Activated T-cell treated with anti-CD3 and anti-CD28 coated beads for 48 hours (primary cell): ENCODE measurements at places on chromosomes 5 and 9.
A peak's percentile ranks its signal among the peaks of the same experiment; 100 is the strongest.

- DNase-seq, result no peak
Measured at GRCh38 chr9:7176561-7176960, 418.8 kb downstream of the KDM4C start.

DNA sequence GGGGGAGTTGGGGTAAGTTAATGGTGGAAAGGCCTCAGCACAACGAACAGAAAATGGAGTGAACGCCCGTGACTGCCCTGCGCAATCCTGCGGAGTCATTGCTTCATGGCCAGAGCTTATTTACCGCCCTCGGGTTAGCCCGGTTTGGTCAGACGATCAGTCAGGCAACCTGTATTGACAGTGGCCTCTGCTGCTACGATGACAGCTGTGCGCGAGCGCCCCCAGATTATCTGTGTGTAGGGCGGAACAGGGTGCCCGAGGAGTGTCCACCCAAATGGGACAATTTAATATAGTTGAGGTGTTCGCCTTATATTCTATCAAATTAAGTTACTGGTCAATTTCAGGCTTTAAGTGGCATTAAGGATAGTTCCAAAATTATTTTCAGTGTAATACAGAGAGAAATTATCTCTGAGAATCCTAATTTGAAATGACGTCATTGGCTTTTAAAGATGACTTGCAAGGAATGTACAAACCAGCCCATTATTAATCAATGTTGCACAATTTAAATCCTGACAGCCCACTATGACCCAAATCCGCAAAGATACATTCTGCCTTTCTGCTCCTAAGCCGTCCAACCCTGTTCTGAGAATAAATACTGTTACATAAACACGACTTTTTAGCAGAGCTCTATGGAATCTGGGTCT, 879 bp upstream of the UBQLN1 start:
- peak; percentile 27 for DNase-seq

GRCh38 chr5:60444661-60445360, 255.2 kb downstream of the DEPDC1B start:
- DNase-seq, result no peak

- DNase-seq, result no peak
Measured at GRCh38 chr9:107780960-107781359, 291.4 kb upstream of the KLF4 start.

DNA sequence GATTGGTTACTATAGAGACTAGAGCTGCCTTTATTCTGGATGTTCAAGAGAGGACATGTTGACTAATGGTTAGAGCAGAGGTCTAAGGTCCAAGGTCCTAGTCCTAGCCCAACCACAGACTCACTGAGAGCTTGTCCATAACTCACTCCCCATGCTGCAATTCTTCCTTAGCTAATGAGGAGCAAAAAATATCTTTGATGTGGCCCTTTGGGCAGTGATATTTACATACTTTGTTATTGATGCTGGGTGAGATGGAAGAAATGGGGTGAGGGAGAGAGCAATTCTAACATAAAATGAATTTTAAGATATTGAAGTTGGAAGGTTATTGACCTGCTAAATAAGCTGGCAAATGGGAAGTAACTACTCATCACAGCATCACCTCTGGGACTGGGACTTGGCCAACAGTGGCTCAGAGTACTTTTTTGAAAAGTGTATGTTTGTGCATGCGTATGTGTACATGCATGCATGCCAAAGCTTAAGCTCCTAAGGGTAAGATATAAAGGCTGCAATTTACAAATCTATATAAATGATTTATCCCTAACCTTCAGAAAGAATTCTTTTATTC, 58.0 kb upstream of the ANKRD55 start:
- DNase-seq, result no peak

DNA sequence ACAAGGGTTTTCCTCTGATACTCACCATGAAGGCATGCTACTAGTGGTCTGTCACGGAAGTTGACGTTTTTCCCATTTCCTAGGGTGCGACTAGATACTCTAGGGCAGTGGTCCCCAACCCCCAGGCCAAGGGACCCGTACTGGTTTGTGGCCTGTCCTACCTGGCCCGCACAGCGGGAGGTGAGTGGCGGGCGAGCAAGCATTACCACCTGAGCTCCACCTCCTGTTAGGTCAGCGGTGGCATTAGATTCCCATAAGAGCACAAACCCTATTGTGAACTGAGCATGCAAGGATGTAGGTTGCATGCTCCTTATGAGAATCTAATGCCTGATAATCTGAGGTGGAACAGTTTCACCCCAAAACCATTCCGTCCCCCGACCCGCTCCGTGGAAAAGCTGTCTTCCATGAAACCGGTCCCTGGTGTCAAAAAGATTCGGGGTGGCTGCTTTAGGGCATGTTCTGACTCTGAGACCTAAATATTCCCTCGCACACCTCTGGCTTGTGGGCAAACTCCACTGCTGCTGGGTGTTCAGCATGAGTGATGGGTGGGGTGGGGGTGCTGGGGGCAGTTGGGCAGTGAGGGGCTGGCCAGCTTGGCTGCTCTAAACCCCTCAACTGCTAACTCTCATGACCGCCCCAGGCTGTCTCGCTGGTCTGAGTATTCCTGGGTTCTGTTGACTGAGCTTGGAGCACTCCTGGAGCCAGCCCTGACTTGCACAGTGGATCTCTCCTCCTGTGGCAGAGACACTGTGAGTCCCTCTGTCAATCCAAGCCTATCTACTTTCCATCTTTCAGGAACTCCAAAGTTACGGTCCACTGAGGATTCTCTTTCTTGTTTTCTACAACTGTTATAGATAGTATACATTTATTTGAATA, 78.3 kb upstream of the NEK6 start:
- no peak for DNase-seq

GRCh38 chr9:96008502-96009222, 133.2 kb downstream of the ERCC6L2 start:
- no peak for DNase-seq

- no peak for DNase-seq
Measured at GRCh38 chr5:122054266-122054665, 23.8 kb downstream of the LOX start.

GRCh38 chr9:69086312-69086711, 50.8 kb downstream of the FXN start:
- DNase-seq, result no peak

GRCh38 chr5:62341783-62342475, 35.9 kb downstream of the KIF2A start:
- peak; percentile 11 for DNase-seq

GRCh38 chr5:170818232-170818631, 34.7 kb downstream of the GABRP start:
- no peak for DNase-seq

DNA sequence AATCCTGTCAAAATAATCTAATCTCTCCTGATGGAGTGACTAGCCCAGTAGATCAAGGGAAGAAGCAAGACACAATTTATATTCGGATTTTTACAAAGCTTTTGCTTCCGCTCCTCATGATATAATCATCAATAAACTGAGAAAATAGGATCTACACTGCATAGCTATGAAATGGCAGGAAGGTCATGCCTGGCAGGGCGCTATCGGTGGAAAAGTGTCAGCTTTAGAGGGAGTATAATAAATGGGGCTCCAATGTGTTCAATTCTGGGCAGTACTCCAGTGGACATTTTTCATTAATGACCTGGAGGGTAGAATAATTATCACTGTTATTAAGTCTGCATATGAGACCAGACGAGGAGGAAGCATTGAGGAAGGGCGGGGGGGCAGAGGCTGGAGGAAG, 1013.3 kb upstream of the DMAC1 start:
- DNase-seq, result no peak

DNA sequence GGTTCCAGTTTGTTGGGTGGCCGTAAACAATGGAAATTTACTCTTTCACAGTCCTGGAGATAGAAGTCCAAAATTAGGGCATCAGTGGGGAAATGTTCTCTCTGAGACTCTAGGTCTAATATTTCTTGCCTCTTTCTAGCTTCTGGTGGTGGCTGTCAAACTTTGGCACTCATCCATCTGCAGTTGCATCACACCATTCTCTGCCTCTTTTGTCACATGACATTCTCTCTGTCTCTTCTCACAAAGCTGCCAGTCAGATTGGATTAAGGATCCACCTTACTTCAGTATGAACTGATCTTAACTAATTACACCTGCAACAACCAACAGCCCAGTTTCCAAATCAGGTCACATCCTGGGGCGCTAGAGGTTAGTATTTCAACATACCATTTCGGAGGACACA, 222.9 kb upstream of the FTMT start:
- no peak for DNase-seq

- no peak for DNase-seq
Measured at GRCh38 chr9:37163299-37163698, 42.9 kb downstream of the ZCCHC7 start.

- DNase-seq, result no peak
Measured at GRCh38 chr9:132609829-132610228, 27.4 kb downstream of the BARHL1 start.

DNA sequence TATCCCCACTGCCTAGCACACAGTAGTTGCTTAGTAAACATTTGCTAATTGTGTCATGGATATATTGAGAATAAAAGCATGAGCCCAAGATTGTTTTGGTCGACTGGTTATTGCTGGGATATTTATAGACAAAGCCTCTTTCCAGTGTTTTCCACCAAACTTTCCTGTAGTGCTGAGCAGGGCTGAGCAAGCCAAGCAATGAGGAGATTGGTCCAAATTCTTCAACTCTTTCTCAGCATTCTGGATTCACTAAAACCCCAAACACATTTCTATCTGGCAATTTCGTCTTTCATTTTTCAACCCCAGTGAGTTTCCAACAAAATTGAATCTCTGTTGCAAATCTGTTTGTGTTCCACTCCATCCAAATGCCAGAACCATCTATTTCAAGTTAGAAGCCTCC, 31.9 kb upstream of the TARS1 start:
- no peak for DNase-seq

DNA sequence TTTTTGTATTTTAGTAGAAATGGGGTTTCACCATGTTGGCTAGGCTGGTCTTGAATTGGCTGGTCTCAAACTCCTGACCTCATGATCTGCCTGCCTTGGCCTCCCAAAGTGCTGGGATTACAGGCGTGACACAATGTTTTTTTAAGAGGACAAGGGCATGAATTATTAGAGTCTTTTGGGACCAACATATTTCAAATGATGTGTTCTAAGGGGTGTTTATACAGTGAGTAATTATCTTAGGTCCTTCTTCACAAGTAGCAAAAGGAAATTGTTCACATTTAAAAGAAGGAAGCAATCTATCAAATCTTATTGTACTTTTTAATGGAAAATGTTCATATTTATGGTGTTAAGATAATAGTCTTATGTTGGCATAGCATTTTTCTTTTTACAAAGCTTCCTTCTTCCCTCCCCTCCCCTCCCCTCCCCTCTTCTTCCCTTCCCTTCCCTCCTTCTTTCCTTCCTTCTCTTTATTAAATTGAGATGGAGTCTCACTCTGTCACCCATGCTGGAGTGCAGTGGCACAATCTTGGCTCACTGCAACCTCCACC, 6.7 kb downstream of the GNG10 start:
- DNase-seq, result no peak

- DNase-seq, result no peak
Measured at GRCh38 chr5:83924171-83924570, 203.5 kb upstream of the HAPLN1 start.

- DNase-seq, result no peak
Measured at GRCh38 chr9:86807367-86807976, 139.8 kb downstream of the GAS1 start.

DNA sequence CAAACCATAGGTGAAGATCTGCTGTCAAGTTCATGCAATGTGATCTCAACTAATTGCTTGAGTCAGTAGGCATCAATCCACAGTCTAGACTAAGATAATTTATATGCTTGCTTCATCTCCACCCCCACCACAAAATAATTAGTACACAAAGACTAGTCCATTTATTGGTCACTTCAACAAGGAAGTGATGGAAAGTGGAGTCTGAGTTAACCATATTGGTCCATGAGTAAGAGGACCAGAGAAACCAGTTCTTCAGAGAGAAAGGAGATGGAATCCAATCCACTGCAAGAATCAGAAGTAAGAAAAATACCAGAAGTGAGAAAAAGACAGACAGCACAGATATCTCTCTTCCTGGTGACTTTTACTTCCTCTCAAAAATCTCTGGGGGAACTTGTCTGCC, 366.5 kb downstream of the CHSY3 start:
- DNase-seq, result no peak

- DNase-seq, result no peak
Measured at GRCh38 chr5:81146031-81146430, 87.1 kb upstream of the CKMT2 start.

DNA sequence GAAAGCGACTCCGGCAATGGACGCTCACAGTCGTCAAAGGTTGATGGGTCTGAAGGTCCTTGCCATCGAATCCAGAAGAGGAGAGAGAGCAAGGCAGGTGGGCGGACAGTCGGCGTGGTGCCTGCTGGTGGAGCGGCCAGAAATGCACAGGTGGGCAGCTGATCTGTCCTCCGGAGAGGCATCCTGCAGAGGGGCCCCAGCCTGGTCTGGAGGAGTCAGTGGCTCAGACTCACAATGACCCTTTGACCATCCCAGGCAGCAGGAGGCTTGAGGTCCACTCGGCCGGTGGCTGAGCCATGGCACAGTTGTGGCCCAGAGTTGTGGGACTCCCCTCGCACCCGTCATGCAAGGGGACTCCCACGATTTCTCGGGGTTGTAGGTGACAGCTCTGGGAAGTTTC, 34.4 kb upstream of the FCN2 start:
- no peak for DNase-seq

DNA sequence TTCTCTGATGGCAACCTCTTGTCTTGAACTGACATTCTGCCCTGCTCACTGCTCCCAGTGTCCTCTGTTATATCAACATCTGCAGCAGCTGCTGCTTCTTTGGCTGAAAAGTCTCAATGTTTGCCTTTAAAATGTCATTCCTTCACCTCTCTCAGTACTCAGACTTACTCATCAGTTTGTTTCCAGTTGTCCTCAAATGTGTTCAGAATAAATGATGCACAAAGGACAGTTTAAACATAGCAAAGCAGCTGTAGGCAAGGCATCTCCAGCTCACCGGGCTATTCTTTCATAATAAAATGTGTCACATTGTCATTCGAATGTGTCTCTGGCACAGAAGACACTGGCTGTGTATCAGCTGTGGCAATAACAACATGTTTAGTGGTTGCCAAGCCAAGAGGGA, 590.9 kb upstream of the ZNF608 start:
- DNase-seq, result no peak

DNA sequence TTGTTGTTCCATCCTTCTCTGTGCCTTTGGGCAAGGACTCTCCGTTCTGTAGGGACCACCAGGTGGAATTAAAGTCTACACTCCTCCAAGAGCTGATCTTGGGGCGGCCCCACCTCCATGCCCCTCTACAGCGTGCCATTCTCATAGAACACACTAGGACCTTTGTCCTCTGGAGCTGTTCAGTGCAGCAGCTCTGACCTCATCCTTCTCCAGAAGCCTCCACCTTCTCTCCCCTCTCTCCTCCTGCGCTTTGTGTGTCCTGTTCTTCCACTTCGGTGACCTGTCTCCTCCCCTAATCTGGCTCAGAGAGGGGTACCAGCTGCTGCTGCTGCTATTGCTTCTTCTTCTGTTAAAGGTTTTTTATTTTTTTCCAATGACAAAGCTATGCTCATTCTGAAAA, 1.8 kb upstream of the MACROH2A1 start:
- DNase-seq, result no peak

DNA sequence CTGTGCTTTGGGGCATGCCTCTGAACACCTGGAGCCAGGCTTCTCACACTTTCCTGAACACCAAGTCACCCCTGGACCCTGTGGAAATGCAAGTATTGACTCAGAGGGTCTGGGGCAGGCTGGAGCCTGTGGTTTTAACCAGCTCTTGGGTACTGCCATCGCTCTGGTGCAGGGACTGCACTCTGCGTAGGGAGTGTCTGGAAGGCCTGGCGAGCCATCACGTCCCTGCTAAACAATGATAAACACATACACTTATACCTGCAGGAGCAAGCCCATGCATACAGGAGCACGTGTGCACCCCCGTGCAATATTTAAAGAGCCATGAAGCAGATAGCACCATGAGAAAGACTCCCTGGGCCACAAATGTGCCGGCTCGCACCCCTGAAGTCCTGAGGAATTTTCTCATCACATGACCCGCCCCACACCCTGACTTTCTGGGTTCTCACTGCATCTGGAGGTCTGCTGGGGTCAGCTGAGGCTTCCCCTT, 267.7 kb downstream of the GADD45G start:
- no peak for DNase-seq
